Hypothalamus (tissue), 51 donors: ENCODE measurements at places on chromosomes 5 and 9.
A peak's percentile ranks its signal among the peaks of the same experiment; 100 is the strongest.

DNA sequence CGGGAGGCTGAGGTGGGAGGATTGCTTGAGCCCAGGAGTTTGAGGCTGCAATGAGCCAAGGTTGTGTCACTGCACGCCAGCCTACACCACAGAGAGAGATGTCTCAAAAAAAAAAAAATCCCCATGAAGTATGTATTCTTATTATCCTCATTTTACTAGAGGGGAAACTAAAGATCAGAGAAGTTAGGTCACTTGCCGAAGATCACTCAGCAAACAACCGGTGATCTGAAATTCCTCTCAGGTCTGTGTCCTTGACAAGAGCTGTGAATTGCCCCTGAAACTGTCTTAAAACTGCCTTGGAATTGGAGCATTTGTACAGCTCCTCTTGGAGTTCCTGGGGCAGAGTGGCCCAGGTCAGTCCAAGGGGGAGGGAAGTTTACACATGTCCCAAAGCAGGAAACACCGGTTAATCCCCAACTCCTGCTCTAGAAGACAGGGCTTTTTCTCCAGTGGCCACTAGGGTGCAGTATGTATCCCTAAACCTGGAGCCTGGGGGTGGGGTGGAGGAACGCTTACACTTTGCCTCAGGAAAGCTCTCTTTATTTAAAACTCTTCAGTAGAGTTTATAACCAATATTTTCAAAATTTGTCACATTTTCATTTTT is 27.6 kb downstream of the AQP7 start:
- peak; percentile 67 for DNase-seq

DNA sequence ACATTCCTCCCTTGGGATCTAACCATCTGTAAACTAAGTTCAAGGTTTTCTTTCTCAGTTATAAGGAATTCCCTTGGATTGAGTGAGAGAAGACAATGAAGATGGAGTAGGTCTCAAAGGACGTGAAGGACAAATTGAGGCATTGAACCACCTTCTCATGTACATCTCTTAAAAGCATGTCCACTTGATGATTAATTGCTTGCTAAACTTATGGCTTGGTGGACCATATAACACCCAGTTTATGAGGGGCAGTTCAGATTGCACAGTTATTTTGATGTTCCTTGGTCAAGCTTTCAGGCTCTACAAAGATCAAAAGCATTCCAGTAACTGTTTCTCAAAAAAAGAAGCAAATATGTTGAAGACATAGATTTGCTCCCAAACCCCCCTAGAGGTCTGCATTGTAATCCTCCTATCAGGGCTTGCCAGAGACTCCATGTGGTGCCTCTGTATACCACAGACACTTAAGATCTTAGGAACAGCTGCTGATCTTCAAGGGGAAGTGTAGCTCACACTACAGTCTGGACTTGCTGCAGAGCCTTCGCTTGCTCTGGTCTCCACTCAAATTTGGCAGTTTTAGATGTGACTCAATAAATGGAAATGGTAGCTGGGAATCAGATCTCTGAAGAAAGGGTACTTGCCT is 56.9 kb upstream of the ALDH1A1 start:
- DNase-seq: no peak

DNA sequence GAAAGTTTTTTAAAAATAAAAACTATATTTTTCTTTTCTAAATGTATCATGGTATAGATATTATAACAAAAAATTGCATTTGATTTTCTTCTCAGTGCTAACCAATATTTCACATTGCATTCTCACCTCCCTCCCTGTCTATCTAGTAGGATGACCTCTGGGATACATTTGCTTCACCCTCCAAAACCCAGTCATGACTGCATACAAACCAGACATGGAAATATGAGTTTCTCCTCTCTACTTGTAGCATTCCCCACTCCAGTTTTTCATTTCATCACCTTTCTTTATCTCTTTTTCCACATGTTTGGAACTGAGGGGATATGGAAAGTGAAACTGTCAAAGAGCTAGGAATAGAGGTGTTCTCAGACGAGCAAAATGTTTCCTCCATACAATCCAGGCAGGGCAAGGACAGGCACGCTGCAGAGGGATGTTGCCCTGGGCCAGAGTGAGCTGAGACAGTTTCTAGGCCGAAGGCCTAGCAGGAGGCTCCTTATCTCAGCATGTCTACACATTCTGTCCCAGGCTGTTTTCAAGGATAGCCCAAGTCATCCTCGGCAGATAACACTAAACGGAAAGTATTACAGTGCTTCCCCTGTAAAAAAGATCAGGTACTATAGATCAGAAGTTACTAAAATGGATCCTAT is 46.7 kb downstream of the MEF2C start:
- DNase-seq: no peak

DNA sequence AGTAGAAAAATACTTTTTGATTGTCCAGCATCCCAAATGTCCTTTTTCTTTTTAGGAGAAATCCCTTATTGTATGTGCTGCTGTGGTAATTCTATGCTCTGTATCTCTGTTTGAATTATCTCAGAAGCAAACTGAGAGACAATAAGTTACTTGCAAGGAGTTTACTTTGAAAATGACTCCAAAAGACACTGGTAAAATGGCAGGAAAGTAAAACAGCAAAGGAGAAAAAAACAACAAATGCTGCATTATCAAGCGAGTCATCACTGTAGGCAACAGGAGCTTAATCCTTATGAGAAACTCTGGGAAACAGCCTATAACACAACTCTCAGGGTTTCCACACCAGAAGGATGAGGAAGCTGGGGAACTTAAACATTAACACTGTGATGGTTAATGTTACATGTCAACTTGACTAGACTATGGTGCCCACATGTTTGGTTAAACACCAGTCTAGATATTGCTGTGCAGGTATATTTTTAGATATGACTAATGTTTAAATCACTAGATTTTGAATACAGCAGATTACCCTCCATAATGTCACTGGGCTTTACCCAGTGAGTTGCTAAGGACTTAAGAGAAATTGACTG is 92.6 kb upstream of the GAS1 start:
- DNase-seq: no peak

DNA sequence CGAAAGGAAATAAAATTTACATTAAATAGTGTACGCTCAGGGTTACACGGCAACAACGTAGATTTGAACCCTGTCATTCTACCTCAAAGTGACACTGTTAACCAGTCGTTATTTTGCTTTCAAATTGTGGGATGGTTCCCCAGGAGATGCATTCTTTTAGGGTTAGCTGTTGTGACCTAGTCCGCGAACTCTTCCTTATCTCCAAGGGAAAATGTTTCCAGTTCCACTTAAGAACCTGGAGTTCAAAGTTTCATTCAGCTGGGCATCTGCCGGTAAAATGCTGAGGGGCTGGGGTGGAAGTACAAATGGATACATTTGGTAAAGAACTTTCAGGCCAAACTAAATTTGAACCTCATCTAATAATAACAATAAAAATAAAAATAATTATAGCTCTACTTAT is 264.6 kb downstream of the NR3C1 start:
- no peak for DNase-seq
